D341Med (cell line): ENCODE measurements at places on chromosomes 5 and 9.

GRCh38 chr5:148825716-148826052 is 727 bp upstream of the ADRB2 start:
- DNase-seq = no peak

GRCh38 chr5:145936401-145937131 is at the start of gene SH3RF2:
Gene SH3RF2, plus strand, starts transcription at chr5:145936578. Its CDS starts 1,351 bp downstream, at chr5:145937929.
- DNase-seq = peak; percentile 30

DNA sequence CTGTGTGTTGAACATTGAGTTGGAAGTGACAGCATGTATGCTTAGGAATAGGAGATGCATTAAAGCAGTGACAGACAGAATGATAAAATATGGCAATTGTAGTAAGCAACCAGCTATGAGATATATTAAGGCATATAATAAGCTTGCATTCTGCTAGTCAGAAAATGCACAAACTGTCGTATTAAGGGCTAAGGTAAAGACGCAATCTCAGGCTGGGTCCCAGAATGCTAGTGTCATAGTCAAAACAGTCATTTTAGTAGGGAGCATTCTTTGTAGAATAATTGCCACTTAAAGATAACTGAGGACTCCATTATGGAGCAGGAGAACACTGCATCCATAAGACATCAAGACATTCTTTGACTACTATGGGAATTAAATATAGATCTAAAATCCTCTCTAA is 1369.7 kb upstream of the C9orf72 start:
- no peak for DNase-seq

- DNase-seq = no peak
Measured at GRCh38 chr9:132880324-132880661, 1.6 kb downstream of the SPACA9 start.

DNA sequence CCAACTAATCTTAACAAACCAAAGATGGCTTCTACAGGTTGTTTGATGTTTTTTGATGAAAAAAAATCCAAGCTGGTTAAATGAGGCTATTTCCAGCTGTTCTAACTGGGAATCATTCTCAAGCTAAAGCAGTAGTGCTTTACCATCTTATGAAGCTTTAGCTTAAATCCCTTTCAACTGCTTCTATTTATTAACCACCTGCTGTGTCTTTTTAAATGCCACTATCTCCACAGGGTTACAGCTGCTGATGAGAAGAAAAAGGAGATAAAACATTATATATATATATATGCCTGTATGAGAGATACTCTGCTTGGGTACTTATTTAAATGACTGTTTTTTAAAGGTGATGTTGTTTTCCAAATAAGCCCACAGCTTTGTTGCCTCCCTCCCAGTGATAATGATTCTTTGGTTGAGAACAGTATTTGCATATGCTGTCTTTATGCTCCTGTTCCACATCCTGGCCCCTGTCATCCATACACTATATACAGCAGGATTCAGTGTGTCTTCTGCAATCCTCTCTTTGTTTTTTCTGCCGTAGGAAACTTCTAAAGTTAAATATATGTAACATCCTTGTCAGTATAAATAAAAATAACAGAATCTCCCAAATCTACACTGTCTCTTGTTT is 164.0 kb downstream of the PAM start:
- DNase-seq = no peak
